ENCODE measurements at places on chromosomes 5 and 9. TPM values are rescaled to one million over a fixed set of nuclear protein-coding genes. Genes with fewer than 3 reads are reported as not detected.

- H3K4me1 ChIP-seq: no peaks in the 10 kb centered on the region
- no peak overlapping the region for H3K27ac ChIP-seq
- no peak for DNase-seq
These were observed 21.0 kb upstream of the RANBP6 start for GRCh38 chr9:6036391-6036790.

GRCh38 chr5:61631438-61631941, 299.4 kb downstream of the ZSWIM6 start:
- no peak overlapping the region for H3K27ac ChIP-seq
- H3K4me3 ChIP-seq: no peak overlapping the region
- H3K4me1 ChIP-seq: peaks cover 4% of the 10 kb centered on the region

GRCh38 chr9:7284117-7284516, 515.5 kb downstream of the DMAC1 start:
- H3K36me3 ChIP-seq: no peaks in the 10 kb centered on the region
- H3K4me1 ChIP-seq: no peaks in the 10 kb centered on the region
- no peak for DNase-seq

DNA sequence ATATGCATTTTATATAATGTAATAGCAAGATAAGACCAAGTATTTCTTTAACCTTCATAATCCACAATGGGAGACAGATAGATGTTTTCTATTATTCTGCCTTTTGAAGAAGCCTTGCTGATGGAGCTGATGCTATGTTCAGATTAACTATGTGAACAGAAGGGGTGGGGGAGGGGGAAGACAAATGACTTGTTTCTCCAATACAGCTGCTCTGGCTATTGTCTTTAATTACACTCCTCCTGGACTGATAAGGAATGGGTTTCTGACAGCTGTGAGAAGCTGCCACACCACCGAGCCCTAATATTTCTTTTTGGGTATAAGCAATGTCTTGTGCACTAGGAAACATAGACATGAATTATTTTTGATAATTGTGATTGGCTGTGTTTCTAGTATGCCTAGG, 62.0 kb downstream of the CAVIN4 start:
- no peaks in the 10 kb centered on the region for H3K27me3 ChIP-seq
- no peaks in the 10 kb centered on the region for H3K4me1 ChIP-seq
- no peak overlapping the region for H3K27ac ChIP-seq

GRCh38 chr5:1032551-1033027, 24.0 kb downstream of the NKD2 start:
- no peak overlapping the region for H3K27ac ChIP-seq
- H3K4me3 ChIP-seq: no peak overlapping the region
- DNase-seq: no peak

- H3K4me3 ChIP-seq: no peak overlapping the region
- no peaks in the 10 kb centered on the region for H3K27me3 ChIP-seq
- H3K27ac ChIP-seq: no peak overlapping the region
- no peak for DNase-seq
- H3K4me1 ChIP-seq: no peaks in the 10 kb centered on the region
These were observed 815.5 kb downstream of the TLE1 start for GRCh38 chr9:80873861-80874260.

DNA sequence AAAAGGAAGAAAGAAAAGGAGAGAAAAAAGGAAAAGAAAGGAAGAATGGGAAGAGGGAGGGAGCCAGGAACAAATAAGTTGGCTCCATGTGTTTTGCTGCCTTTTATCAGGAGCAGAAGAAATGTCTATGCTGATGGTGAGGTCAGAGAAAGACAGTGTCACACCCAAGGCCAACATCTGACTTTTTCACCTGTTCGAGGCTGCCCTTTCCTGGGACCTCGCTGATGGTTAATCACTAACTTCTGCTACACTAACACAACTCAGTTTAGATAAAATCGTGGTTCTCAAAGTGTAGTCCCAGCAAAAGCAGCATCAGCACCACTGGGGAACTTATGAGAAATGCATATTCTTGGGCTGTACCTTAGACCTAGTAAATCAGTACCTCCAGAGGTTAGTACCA, 88.2 kb upstream of the FER start:
- H3K4me3 ChIP-seq: no peak overlapping the region
- H3K27me3 ChIP-seq: peaks cover 17% of the 10 kb centered on the region

- H3K27me3 ChIP-seq: no peaks in the 10 kb centered on the region
- H3K27ac ChIP-seq: no peak overlapping the region
- no peak overlapping the region for H3K4me3 ChIP-seq
- peaks cover 1% of the 10 kb centered on the region for H3K36me3 ChIP-seq
- peaks cover 2% of the 10 kb centered on the region for H3K4me1 ChIP-seq
- DNase-seq: no peak
These were observed 7.0 kb upstream of the GOLGA1 start for GRCh38 chr9:124947727-124948391.

The CD180 gene
- total RNA-seq: not detected

The PLPP7 gene
- total RNA-seq: not detected

The MAMDC2 gene
- total RNA-seq: 0.12 TPM

The TSSK1B gene
- total RNA-seq: not detected

The TMEM215 gene
- total RNA-seq: not detected

The MCTP1 gene
- total RNA-seq: not detected

The IL5 gene
- 0.35 TPM for total RNA-seq

The LHX3 gene
- not detected for total RNA-seq

All from activated CD8-positive, alpha-beta memory T cell treated with anti-CD3 and anti-CD28 coated beads, Interleukin-2, amount 10 ng/mL, durations not matched to agents 7 days and 5 days (primary cell).